ENCODE measurements at places on chromosomes 6 and 20.

DNA sequence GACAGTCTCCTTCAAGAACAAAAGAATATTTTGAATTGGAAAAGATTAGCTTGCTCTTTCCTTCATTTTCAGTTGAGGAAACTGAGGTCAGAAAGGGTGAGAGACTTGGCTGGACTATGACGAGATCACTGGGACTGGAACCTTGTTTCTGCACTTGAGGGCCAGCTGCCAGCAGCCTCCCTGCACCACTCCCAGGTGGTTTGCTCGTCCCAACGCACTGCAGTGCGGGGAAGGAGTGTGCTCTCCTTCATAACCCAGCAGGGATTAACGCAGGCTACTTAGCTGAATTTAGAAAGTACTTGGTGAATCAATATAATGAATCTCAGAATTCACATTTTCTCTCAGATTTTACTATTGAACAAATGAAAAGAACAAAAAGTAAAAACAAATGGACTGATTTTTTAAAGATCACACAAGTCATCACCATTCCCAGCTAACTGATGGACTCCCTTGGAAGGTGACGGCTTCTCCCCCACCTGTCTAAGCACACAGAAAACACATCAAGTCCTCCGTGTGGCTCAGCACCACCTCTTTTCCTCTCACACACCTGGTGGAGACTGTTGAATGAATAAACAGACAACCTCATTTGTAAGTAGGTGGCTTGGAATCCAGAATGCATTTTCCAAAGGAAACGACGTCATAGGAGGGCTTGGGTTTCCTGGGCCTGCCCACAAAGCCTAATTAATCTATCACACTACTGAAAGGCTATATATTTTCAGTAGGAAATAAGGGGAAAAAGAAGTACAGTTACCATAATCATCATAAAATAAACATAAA lies 121.0 kb downstream of the QRSL1 start:
- DNase-seq: no peak

GRCh38 chr6:108795122-108795521 lies 53.1 kb upstream of the ARMC2 start:
- DNase-seq: no peak

GRCh38 chr20:48295445-48295903 lies 510.2 kb upstream of the SULF2 start:
- DNase-seq: peak; percentile 41

DNA sequence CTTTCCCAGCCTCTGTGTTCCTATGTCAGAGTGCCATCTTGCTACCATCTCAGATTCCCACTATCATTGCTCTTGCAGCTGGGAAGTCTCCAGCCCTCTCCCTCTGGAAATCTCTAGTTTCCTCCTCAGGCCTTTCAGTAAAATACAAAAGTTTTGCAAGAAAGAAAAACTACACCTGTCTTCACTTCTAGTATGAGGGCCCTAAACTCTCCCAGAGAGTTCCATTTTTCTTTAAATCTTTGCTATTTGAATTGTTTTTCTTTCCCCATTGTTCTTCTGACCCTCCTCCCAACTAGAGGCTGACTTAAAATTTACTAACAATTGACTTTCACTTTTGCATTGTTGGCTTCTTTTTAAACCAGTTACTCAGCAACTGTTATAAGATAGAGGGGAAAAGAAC lies 62.8 kb downstream of the LY86 start:
- no peak for DNase-seq

GRCh38 chr20:20827992-20828597 lies 115.7 kb upstream of the RALGAPA2 start:
- peak; percentile 8 for DNase-seq

DNA sequence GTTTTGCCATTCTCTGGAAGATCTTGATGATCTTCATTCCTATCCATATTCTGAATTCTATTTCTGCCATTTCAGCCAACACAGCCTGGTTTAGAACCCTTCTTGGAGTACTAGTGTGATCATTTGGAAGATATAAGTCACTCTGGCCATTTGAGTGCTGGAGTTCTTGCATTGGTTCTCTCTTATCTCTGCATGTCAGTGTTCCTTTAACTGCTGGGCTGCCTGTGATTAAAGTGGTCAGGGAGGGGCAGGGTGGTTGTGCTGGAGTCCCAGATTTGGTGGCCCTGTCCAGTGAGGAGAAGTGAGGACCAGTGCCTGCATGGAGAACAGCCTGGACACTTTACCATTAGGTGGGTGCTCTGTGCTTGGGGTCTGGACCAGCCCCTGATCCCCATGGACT lies 173.0 kb downstream of the SOD2 start:
- DNase-seq: no peak

- DNase-seq: no peak
Measured at GRCh38 chr6:127015858-127016257, 102.6 kb upstream of the RSPO3 start.

DNA sequence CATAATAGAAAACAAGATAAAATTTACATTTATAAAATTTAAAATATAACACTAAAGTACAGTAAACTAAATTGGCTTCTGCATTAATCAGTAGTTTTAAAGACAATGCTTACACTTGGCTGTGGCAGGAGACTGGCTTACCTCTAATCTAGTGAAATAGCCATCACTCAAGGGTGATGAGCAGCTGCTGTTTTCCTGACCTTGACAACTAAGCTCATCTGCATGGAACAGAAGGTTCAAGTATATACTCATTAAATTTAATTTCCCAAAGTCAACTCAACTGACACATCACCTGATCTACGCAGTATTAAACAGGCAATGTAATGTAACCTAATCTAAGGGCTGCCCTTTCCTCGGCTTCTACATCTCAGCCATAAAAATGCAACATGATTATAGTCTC lies 14.5 kb downstream of the TMX4 start:
- no peak for DNase-seq

- peak; percentile 58 for DNase-seq
Measured at GRCh38 chr20:36093025-36093803, 61.3 kb upstream of the EPB41L1 start.
